Suprapubic skin (tissue), 4 donors: ENCODE measurements at places on chromosomes 12 and 14. TPM values are rescaled to one million over a fixed set of nuclear protein-coding genes. Genes with fewer than 3 reads are reported as not detected.

The DAO gene
- not detected for total RNA-seq

The LMNTD1 gene
- total RNA-seq, result not detected

The GARIN6 gene
- total RNA-seq, result not detected

The KRT86 gene
- total RNA-seq, result 289 TPM

The ACTR6 gene
- total RNA-seq, result 12.7 TPM

The CLEC6A gene
- not detected for total RNA-seq

The SMIM41 gene
- not detected for total RNA-seq

The ZNF84 gene
- total RNA-seq, result 16.2 TPM

The SRGAP1 gene
- total RNA-seq, result 8.9 TPM

The RAPGEF3 gene
- total RNA-seq, result 9.3 TPM

The PRH1 gene
- total RNA-seq, result 12.4 TPM

The KRT83 gene
- total RNA-seq, result not detected

GRCh38 chr14:88667555-88668273 is 104.9 kb downstream of the ZC3H14 start:
- peaks cover 6% of the 10 kb centered on the region for H3K4me1 ChIP-seq
- no peak overlapping the region for H3K4me3 ChIP-seq
- no peaks in the 10 kb centered on the region for H3K36me3 ChIP-seq
- DNase-seq, result no peak
- no peaks in the 10 kb centered on the region for H3K27me3 ChIP-seq

- no peaks in the 10 kb centered on the region for H3K27me3 ChIP-seq
- no peaks in the 10 kb centered on the region for H3K36me3 ChIP-seq
- peaks cover 61% of the 10 kb centered on the region for H3K4me1 ChIP-seq
- no peak overlapping the region for H3K4me3 ChIP-seq
- H3K27ac ChIP-seq, result peak overlapping the region; percentile 61
- DNase-seq, result no peak
These were observed 8.4 kb upstream of the KRT80 start for GRCh38 chr12:52200086-52200780.

DNA sequence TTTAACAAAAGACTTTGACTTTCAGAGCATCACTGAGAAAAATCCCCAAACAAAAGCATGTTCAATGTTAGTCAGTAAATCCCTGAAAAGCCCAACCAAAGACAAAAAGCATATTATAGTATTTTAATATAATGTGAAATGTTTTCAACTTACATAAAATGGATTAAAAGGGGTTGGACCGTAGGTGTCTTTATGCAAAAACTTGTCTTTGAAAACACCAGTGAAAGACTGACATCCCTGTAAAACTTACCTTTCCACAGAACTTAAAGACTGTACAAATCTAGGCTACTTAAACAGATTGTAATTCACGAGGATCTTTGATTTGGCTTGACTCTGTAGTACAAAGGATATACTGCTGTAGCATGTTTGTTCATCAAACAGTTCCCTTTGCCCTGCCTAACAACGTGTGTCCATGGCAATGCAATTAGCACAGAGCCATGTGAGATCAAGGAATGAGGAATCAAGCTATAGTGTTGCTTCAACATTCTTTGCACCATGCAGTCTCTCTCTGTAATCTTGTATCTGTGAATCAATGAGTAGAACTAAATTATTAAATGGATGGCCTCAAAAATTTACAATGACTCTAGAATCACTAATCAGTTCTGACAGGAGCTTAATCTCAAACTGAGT is 138.5 kb upstream of the SYT1 start:
- H3K4me3 ChIP-seq, result no peak overlapping the region
- H3K27ac ChIP-seq, result no peak overlapping the region
- H3K27me3 ChIP-seq, result no peaks in the 10 kb centered on the region
- H3K4me1 ChIP-seq, result no peaks in the 10 kb centered on the region

DNA sequence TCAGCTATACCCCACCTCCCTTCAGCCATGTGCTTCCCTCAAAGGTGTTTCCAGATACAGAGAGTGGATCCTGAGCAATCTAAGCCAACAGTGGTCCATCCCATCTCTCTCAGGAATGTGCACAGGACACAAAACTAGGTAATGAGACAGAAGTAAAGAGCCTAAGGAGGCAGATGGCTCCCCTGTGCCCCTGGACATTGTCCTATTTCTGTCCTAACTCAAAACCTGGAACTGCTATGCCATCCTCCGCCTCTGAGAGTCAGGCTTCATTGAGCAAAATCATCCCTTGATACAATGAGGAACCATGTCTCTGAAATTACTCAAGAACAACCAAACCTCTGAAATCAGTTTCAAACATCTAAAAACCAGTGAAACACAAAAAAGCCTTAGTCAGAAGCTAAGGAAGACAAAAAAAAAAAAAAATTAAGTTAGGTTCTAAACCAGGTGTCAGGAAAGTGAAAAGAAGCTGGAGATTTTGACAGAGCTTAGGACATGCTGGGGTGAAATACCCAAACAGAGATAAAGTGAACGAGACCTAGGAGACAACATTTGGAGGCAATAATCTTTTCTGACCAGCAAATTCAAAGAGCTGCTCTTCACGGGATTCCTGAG is 200.3 kb upstream of the PLEKHG7 start:
- H3K4me1 ChIP-seq, result peaks cover 34% of the 10 kb centered on the region
- H3K4me3 ChIP-seq, result no peak overlapping the region
- H3K36me3 ChIP-seq, result no peaks in the 10 kb centered on the region
- peak overlapping the region; percentile 5 for H3K27ac ChIP-seq
- DNase-seq, result no peak

GRCh38 chr14:61671082-61671481 is 24.2 kb upstream of the HIF1A start:
- H3K4me1 ChIP-seq, result no peaks in the 10 kb centered on the region
- H3K27me3 ChIP-seq, result no peaks in the 10 kb centered on the region
- no peak for DNase-seq
- no peak overlapping the region for H3K27ac ChIP-seq

DNA sequence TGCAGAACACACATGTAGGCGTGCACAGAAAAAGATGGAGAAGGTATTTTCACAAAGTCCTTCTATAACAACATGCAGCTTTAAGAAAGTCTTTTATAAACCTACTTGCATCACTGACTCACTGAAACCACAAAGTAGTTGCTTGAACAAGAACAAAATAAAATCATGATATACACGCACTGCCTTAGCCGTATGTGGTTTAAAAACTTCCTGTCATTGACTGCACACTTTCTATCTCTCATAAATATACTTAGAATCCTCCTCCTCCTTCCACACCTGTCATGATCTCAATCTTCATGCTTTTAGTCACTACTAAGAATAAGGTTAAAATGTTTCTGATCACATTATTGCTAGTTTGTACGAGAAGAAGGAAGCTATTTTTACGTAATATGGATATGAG is 31.8 kb upstream of the RAD51AP1 start:
- no peak overlapping the region for H3K27ac ChIP-seq
- H3K4me1 ChIP-seq, result no peaks in the 10 kb centered on the region
- H3K4me3 ChIP-seq, result no peak overlapping the region
- peaks cover 25% of the 10 kb centered on the region for H3K36me3 ChIP-seq

GRCh38 chr12:65364046-65364445 is 85.6 kb downstream of the MSRB3 start:
- no peak for DNase-seq
- no peak overlapping the region for H3K4me3 ChIP-seq
- no peaks in the 10 kb centered on the region for H3K27me3 ChIP-seq

GRCh38 chr12:108117163-108117849 is 11.8 kb upstream of the WSCD2 start:
- H3K27me3 ChIP-seq, result peaks cover 1% of the 10 kb centered on the region
- H3K4me3 ChIP-seq, result no peak overlapping the region
- H3K27ac ChIP-seq, result no peak overlapping the region
- H3K4me1 ChIP-seq, result peaks cover 4% of the 10 kb centered on the region
- DNase-seq, result no peak

- H3K27me3 ChIP-seq, result no peaks in the 10 kb centered on the region
- no peaks in the 10 kb centered on the region for H3K36me3 ChIP-seq
- peak overlapping the region; percentile 31 for H3K27ac ChIP-seq
- DNase-seq, result no peak
- peaks cover 7% of the 10 kb centered on the region for H3K4me1 ChIP-seq
- H3K4me3 ChIP-seq, result no peak overlapping the region
These were observed 17.6 kb upstream of the AKAP6 start for GRCh38 chr14:32311294-32312009.

GRCh38 chr14:91383439-91383838 is 34.2 kb downstream of the CCDC88C start:
- H3K4me1 ChIP-seq, result peaks cover 27% of the 10 kb centered on the region
- no peak overlapping the region for H3K27ac ChIP-seq
- no peak overlapping the region for H3K4me3 ChIP-seq
- no peaks in the 10 kb centered on the region for H3K36me3 ChIP-seq

DNA sequence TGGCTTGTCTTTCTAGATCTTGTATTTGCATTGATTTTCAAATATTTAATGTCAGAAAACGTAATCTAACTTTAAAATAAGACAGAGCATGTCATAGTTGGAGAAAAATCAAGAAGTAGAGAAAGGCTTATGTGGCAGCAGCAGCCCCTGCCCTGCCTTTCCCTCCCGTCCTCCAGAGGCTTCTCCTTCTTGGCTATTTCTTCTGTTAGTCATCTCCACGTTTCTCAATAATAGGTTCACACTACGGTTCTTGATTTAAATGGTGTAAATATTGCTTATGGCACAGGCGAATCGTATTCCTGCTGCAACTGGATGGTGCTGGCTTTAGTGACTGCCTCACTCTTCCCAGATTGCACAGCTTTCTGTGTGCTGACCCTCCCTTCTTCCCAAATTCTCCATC is 42.8 kb downstream of the SLC8B1 start:
- H3K4me3 ChIP-seq, result no peak overlapping the region
- H3K27ac ChIP-seq, result no peak overlapping the region
- H3K27me3 ChIP-seq, result no peaks in the 10 kb centered on the region
- H3K36me3 ChIP-seq, result peaks cover 97% of the 10 kb centered on the region

GRCh38 chr12:119544765-119545625 is 48.6 kb upstream of the TMEM233 start:
- peaks cover 17% of the 10 kb centered on the region for H3K27me3 ChIP-seq
- no peak overlapping the region for H3K4me3 ChIP-seq
- no peak overlapping the region for H3K27ac ChIP-seq

DNA sequence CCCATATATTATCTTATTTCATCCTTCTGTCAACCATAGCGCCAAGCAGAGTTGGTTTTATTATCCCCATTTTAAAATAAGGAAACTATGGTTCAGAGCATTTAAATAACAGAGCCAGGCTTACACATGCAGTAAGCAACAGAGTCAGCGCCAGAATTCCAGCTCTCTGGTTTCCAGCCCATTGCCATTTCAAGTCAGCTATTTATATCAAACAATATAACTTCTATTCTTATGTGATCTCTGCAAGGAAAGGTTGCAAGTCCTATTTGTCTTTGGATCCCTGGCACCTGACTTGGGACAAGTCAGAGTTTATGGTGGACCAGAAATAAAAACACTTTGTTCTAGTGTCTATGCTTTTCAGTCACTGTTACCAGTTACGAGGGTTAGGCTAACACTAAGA is 174.1 kb upstream of the EEA1 start:
- H3K27me3 ChIP-seq, result no peaks in the 10 kb centered on the region
- peaks cover 3% of the 10 kb centered on the region for H3K4me1 ChIP-seq
- no peak overlapping the region for H3K4me3 ChIP-seq
- DNase-seq, result no peak
- H3K27ac ChIP-seq, result no peak overlapping the region

DNA sequence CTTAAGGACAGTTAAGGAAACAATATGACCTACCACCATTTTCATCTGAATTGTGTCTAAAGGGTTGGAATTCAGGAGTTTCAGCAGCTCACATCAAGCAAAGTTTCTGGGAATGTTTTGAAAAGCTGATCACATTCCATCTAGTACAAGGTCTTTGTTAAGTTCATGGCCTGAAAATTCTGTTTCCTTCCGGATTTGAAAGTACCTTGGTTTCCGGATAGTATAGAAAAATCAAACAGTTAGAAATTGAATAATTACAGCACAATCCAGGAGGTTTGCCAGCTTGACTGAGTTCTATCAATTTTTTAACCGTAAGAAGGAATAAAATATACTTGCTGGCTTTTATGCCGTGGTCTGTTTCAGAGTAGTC is 136.5 kb downstream of the HMGA2 start:
- no peak for DNase-seq
- no peak overlapping the region for H3K4me3 ChIP-seq
- H3K27me3 ChIP-seq, result peaks cover 16% of the 10 kb centered on the region
- peaks cover 10% of the 10 kb centered on the region for H3K4me1 ChIP-seq
- H3K27ac ChIP-seq, result no peak overlapping the region
- no peaks in the 10 kb centered on the region for H3K36me3 ChIP-seq

DNA sequence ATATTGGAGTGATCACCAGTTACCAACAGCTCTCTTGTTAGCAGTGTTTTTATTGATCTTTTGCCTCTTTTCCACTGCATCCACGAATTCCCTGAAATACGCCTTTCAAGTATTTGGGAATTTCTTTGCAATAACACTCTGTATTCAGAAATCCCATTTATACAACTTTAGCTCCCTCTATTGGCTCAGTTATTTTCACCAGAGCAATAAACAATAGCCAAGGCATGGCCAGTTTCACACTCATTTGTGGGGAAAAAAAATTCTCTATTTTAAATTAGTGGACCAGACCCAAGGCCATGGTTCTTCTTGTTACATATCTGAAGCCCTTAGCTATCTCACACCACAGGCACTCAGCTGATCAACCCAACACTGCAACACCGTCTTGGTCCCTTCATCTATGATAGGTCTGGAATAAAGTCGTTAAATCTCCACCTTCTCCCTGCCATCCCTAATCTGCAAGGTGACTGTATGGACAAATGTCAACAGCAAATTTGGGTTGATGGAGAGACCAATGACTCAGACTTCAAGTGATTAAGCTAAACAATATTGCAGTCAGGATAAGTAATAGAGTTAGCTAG is 92.4 kb upstream of the TMEM260 start:
- no peak overlapping the region for H3K27ac ChIP-seq
- no peaks in the 10 kb centered on the region for H3K27me3 ChIP-seq
- H3K4me1 ChIP-seq, result peaks cover 11% of the 10 kb centered on the region
- no peaks in the 10 kb centered on the region for H3K36me3 ChIP-seq
- H3K4me3 ChIP-seq, result no peak overlapping the region

DNA sequence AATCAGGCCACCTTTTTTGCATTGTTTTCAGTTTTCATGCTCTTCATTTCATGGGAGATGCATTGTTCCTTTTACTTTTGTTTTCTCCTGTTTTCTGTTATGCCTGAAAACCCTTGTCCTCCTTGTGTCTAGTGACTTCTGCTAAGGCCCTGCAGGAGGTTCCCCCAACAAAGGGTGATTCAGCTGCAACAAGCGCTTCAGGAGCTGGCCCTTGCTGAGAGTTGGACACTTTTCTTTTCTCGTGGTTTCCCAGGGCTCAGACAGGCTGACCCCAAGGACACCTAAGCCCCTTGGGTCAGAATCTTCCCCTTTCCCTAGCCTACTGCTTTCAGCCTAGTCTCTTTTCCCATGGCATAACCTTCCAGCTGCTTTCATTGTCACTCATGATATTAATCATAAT is 98.9 kb downstream of the PLXNC1 start:
- H3K4me3 ChIP-seq, result no peak overlapping the region
- DNase-seq, result no peak
- H3K27me3 ChIP-seq, result no peaks in the 10 kb centered on the region
- H3K4me1 ChIP-seq, result no peaks in the 10 kb centered on the region
- H3K27ac ChIP-seq, result no peak overlapping the region

- no peak for DNase-seq
- H3K4me3 ChIP-seq, result no peak overlapping the region
- no peak overlapping the region for H3K27ac ChIP-seq
- peaks cover 33% of the 10 kb centered on the region for H3K4me1 ChIP-seq
These were observed 451.1 kb downstream of the PCNX1 start for GRCh38 chr14:71358209-71358931.

- no peaks in the 10 kb centered on the region for H3K36me3 ChIP-seq
- H3K4me3 ChIP-seq, result no peak overlapping the region
- no peak for DNase-seq
- no peak overlapping the region for H3K27ac ChIP-seq
- no peaks in the 10 kb centered on the region for H3K27me3 ChIP-seq
These were observed 154.8 kb upstream of the PRKD1 start for GRCh38 chr14:30082486-30082885.
